GM12864 (cell line): ENCODE measurements at places on chromosomes 1 and 21.
A peak's percentile ranks its signal among the peaks of the same experiment; 100 is the strongest.

DNA sequence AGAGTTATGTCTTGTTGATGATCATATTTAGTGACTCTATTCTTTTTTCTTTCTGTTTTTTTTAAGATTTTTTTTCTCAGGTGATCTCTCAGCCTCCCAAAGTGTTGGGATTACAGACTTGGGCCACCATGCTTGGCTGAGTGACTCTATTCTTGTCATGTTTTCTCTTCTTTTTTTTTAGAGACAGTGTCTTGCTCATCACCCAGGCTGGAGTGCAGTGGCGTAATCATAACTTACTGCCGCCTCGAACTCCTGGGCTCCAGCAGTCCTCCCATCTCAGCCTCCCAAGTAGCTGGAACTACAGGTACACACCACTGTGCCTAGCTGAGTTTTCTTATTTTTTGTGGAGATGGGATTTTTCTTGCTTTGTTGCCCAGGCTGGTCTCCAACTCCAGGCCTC, 36.9 kb downstream of the ZMYM4 start:
- no peak for DNase-seq

DNA sequence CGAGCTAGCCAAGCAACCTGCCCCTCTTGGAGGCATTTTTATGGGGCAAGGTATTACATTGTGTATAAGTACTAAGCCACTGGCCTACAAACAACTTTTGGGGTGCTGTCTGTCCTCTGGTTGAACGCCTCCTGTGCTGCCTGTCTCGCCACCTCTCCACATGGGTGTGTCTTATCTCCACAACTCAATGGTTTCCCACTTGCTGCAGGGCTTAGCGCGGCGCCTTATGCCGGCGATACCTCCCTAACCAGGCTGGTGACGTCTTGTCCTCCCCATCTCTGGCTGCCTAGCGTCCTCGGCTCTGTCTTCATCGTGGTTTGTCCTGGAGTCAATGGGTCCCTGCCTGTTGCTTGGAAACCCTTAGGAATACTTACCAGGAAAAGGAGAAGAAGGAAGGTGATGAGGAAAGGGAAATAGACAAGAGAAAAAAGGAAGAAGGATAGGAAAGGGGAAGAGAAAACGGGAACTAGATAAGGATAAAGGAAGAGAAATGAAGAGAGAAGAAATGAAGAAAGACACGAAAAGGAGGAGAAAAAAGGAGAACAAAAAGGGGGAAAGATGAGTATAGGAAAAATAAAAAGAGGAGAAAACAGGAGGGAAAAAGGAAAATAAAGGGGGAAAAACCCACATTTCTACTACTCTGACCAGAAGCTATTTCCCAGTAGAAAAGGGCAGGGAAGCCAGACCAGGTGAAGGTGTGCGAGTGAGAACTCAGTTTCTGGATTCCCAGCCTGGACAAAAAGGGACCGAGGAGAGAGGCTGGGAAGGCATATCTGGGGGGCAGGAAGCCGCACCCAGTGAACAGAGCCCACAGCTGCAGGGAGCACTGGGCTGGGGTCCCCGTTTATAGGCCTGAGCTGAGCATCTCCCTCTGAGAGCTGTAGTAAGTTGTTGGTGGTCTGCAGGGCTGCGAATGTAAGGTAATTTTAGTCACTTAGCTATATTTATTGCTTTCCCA, 86.2 kb downstream of the CLIC6 start:
- no peak for DNase-seq

- peak; percentile 99 for DNase-seq
Observed at GRCh38 chr1:235011599-235012435, 116.8 kb downstream of the TOMM20 start.

GRCh38 chr1:27001570-27002360, 8.3 kb downstream of the TRNP1 start:
- DNase-seq, result no peak

DNA sequence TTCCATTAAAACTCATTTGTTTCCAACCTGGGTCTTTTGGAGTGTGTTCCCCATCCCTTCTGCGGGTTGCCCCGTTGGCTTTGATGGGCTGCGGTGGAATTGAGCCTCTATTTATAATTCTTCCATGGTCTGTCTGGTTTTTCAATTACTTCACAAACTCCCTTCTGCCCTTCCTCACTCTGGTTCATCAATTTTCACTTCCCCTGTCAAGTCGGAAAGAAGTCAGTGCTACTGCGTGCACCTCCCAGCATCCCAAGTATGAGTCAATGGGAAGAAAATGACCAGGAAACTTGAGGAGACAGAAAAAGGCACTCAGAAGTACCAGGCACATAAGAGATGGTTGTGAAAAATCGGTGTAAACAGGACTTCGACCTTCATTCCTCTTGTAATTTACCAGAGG, 126.2 kb downstream of the KAZN start:
- no peak for DNase-seq

DNA sequence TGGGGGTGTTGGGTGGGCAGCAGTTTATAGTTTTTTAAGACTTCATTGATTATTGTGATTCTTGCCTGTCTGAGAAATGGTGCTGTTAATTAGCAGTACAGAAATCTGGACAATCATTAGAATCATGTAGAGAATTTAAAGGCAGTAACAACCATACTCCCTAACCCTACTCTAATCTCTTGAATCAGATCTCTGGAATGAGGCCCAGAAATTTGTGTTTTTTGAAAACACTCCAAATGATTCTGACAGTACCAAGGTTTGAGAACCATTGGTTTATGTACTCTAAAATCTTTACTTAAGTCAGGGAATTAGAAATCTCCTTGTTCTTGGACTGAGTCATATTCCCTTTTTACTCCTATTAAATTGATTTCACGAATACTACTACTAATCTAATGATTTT, 24.0 kb downstream of the FNBP1L start:
- no peak for DNase-seq

DNA sequence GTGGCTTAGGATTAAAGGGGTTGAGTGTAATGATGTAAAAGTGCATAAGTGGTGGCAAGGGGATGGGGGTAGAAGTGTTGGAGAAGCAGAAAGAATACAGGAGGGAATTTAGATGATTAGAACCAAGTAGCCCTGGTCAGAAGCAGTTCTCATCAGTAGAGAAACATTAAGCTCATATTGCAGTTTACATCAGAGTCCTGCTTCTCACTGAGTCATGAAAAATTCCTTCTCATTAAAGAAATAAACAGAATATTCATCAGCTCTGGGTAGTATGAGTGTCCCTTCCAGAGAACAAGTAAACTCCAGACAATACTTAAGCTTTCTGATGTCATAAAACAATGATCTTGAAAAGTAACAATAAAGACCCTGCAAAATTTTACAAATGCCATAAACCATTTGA, 36.5 kb downstream of the LRRIQ3 start:
- DNase-seq, result no peak

- DNase-seq, result no peak
Observed at GRCh38 chr1:31583995-31584868, 7.9 kb downstream of the TINAGL1 start.

DNA sequence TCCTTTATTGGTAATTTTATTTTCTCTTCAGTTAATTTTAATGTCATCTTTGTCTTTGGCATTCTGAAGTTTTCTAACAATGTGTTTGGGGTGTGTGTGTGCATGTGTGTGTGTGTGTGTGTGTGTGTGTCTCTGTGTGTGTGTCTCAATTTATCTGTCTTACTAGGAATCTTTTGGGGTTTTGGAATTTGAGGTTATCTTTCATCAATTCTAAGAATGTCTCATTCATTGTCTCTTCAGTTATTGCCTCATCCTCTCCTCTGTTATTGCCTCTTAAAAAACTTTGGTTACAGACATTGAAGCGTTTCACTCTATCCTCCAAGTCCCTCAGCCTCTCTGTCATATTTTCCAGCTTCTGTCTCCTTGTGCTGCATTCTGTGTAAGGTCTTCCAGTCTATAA, 18.1 kb upstream of the SAMD13 start:
- DNase-seq, result no peak
